Left renal cortex interstitium (tissue), 4 donors: ENCODE measurements at places on chromosomes 16 and 17.

GRCh38 chr17:64632194-64632593 lies 29.9 kb downstream of the SMURF2 start:
- no peak for DNase-seq

DNA sequence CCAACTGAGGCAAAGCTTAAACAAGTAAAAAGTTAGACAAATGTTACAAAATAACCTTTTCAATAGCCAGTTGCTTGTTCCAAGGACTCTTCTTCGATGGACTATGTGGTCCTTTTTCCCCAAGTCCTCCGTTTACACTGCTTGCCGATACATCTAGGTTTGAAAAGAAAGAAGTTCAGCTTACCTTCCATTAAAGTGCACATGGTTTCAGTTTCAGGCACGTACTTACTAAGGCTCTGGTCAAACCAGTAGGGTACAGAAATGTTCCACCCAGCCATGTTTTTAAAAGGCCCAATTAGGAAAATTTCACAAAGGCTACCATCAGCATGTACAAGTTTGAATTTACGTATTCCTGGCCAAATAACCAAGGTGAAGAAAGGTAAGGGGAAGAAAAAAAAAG lies 2.1 kb downstream of the SRSF2 start:
- no peak for DNase-seq

DNA sequence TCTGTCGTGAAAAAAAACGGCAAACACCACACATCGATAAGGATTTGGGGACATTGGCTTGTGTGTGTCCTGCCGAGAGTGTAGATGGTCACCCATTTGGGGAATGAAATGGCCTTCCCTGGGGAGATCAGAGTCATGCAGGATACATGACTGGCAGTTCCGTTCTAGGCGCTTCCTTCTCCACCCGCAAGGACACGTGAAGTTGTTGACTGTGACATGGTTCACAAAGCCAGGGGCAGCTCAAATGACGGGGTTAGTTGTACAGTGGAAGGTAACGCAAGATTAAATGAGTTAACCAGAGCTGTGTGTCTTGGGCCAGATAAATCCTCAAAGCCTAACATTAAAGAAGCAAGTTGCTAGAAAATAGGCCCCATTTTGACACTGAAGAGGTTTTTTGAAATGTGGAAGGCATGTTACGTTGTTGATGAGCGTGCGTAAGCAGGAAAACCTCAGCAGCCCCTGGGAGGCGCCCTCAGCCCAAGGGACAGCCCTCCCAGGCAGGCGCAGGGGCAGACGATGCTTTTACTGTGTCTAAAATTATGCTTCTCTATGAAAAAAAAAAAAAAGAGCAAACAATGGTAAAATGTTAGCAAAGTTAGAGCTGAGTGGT lies 35.9 kb upstream of the CHMP6 start:
- no peak for DNase-seq

- DNase-seq, result no peak
These were observed 9.8 kb upstream of the EPN3 start for GRCh38 chr17:50522766-50523165.

DNA sequence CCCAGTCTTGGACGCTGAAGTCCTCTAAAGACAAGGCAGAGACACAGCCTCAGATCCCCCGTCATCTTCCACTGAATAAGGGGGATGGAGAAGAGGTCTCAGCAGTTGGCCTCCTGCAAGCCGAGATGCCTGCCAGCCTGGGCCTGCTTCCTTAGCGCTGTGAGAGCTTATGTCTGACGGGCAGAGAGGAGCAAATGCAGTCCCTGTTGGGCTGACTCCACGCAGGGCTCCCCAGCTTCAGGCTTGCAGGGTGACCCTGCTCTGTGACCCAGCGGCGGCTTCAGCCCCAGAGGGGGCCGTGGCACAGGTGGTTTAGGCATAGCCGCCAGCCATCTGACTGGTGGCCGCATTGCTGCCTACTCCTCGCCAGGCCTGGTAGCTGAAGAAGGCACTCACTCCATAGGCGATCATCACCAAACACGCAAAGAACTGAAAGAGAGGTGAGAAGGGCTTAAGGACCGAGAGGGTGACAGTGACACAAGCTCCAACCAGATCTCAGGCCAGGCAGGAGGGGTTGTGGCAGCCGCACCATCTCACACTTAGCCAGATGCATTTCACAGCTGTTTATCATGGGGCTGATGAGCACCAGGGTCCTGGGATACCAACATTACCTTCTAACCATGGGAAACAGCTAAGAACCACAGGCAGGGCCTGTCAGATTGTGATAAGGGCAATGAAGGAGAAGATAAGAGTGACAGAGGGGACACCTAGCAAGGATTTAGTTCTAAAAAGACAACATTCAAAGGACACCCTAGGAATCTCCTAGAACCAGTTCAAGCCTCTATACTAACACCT lies 11.7 kb downstream of the ARL2BP start:
- DNase-seq, result no peak

- no peak for DNase-seq
These were observed 33.2 kb upstream of the MPHOSPH6 start for GRCh38 chr16:82203198-82203597.

- DNase-seq, result no peak
These were observed 49.1 kb upstream of the GPRC5B start for GRCh38 chr16:19933740-19934139.

DNA sequence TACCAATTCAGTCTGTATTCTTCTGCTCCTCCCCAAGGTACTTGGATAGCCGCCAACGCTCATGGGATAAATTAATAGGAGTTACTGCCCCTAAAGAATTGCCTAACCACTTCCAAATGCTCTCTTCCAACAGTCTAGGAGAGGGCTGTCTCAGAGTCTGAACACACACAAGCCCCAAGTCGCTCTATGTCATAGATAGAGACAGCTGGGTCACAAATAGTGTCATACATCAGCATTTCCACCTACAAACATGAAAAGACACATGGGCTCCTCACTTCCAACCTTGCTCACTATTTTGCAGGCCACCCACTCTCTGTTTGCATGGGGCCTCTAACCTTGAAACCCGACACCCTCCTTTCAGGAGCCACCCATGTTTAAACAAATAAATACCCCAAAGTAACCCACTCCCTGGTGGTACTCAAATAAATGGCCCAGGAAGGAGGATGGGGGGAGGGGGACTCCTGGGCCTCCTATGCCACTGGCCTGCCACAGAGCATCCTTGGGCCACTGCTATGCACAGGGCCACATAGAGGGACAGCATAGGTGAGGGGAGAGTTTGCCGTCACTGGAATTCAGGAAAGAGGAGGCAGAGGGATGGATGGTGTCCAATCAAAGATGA lies 265.9 kb downstream of the SOX9 start:
- DNase-seq, result no peak

DNA sequence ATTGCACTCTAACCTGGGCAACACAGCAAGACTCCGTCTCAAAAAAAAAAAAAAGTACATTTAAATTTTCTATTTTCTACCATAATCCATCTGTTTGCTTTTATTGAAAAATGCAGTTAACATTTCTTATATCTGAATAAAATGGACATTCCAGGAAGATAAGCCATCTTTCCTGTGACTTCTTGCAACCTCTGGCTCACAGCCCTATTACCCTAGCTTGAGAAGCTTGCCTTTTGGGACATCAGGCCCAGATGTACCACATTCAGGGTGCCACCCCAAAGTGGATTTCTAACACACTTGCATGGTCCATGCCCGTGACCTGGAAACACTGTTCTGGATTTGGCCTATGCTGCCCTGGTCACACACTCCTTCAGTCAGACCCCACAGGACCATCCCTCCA lies 30.1 kb upstream of the DDX52 start:
- DNase-seq, result no peak

- DNase-seq, result no peak
These were observed 15.1 kb downstream of the NGFR start for GRCh38 chr17:49510059-49510719.

DNA sequence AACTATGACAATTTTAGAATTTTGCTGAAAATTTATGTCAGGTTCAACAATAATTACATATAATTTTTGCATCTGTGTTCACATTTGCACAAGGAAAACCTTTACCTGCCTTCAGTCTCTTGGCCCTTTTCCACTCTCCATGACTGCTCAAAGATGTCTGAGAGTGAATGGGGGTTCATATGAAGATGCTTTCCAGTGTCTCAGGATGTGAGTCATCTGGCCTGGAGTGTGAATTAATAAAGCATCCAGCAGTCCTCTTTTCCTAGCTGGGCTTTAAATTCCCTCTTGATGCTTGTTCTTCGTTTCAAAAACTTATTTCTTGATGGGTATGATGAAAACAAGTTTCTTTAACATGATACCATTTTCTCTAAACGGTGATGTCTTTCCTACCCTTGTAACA lies 99.9 kb downstream of the CDK5R1 start:
- no peak for DNase-seq

DNA sequence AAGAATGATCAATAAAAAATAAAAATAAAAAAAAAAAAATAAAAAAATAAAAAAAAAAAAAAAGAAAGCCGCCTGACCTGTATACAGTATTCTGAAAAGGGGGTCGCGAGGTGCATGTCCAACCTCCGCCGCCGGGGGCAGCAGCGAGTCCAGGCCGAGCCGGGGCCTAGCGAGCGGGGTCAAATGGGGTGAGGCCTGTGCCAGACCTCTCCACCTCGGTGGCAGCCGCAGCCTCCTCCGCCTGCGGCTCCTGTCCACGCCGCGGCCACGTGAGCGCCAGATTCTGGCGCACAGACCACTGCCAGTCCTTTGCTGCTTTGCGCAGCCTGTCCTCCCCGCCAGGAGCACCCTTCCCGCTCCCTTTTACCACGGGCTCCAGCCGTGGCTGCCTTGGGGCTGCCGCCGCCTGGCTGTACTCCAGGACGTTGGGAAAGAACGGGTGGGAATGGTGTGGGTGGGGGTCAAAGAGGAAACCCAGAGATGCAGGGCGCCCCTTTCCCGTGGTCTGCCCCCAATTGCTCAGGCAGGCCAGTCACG lies 2.4 kb upstream of the BCKDK start:
- DNase-seq, result no peak

GRCh38 chr16:56781528-56781961 lies 51.6 kb downstream of the NUP93 start:
- no peak for DNase-seq

- no peak for DNase-seq
These were observed 19.7 kb upstream of the SPPL2C start for GRCh38 chr17:45824901-45825492.

DNA sequence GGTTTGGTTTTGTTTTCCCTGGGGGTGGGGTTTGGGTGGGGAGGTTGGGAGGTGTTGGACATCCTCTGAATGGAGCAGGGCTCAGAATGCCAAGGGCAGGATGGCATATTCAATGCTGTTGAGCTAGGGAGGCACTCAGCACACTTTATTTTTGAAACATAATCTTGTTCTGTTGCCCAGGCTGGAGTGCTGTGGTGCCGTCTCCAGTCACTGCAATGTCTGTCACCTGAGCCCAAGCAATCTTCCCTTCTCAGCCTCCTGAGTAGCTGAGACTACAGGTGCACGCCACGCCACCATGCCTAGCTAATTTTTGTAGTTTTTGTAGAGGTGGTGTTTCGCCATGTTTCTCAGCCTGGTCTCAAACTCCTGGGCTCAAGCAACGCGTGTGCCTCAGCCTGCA lies 186.1 kb downstream of the RPTOR start:
- DNase-seq, result no peak

- no peak for DNase-seq
These were observed 3.3 kb downstream of the KCNH4 start for GRCh38 chr17:42177684-42178083.

DNA sequence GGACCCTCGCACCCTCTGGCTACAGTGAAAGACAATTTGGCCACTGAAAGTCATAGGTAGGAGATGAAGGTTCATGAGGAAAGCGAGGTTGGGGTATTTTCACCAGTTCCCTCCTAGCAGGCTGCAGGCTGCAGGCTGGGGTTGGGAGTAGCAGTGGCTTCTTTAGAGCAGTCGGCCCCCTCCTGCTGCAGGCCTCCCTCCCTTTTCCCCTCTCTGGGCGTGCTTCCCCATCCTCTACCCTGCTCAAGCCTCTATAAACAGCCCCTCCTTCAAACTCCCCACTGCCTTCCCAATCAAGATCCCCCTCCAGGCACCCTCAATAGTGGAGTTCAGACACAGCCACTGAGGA lies 41.8 kb downstream of the GAS7 start:
- DNase-seq, result no peak

- no peak for DNase-seq
These were observed 382.3 kb downstream of the SLC39A11 start for GRCh38 chr17:72710202-72710601.

GRCh38 chr17:64531955-64532371 lies 25.2 kb downstream of the CEP95 start:
- no peak for DNase-seq

DNA sequence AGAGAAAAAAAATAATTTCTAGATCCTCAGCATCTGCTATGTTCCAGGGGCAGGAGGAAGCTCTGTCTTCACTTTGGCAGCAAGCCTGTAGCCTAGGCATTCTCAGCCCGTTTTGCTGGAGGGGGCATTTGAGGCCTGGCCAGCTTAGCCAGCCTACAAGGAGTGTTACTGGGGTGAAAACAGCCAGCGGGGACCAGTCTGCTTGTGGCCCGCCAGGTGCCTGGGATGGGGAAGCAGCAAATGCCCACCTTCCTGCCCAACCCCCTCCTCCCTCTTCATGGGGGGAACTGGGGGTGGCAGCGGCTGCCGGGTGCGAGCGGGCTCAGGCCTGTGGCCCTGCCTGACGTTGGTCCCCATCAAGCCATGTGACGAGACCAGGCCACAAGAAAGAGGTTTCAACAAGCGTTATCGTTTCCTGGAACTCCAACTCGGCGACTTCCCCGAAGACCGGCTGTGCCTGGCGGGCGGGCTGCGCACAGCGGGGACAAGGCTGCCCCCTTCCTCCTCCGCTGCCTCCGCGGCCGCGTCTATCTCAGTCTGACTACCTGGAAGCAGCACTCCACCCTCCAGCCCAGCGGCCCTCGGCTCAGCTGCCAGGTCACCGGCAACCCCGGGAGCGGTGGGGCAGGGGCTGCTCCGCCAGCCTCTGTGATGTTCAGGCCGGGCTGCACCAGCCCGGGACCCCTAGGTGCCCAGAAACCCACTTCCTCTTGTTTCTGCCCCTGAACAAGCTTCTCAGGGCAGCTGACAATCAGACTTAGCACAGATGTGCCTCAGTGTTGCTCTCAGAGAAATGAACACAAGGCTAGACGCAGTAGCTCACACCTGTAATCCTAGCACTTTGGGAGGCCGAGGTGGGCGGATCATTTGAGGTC lies 22.9 kb downstream of the SOCS1 start:
- DNase-seq, result no peak

DNA sequence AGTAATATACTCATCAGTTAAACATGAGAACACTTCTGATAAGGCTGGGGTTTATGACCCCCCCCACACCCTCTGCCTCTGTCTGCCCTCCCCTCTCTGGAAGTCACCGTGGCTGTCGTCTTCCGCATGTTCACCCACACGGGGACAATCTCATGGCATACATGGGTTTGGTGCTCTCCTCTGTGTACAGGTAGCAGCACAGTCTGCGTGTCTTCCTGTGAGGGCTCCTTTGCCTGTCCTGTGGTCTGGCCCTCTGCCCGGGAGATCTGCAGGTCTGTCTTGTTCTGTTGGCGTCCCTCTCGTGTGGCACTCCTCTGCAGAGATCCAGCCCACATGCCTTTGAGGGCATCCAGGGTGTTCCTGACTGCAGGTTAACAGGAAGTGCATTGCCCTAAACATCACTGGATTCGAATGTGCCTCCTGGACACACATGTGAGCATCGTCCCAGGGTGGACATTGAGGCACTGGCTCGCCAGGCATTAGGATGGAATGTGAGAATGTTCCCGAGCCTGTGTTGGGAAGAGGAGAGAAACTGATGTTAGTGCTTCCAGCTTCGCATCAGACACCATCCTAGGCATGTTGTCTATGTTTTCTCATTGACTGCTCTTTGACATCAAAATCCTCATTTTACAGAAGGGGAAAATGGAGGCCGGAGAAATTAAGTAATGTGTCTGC lies 54.5 kb downstream of the NKD1 start:
- no peak for DNase-seq

GRCh38 chr16:65745201-65745708 lies 621.2 kb upstream of the CDH5 start:
- no peak for DNase-seq

- no peak for DNase-seq
These were observed 25.5 kb upstream of the CBLN1 start for GRCh38 chr16:49307176-49307575.
